ENCODE measurements at places on chromosomes 5 and 9.

GRCh38 chr9:19358701-19359100 lies 21.3 kb downstream of the RPS6 start:
- no peak for DNase-seq

- peak; percentile 87 for DNase-seq
Measured at GRCh38 chr5:74640954-74641734, 616 bp upstream of the ENC1 start.

DNA sequence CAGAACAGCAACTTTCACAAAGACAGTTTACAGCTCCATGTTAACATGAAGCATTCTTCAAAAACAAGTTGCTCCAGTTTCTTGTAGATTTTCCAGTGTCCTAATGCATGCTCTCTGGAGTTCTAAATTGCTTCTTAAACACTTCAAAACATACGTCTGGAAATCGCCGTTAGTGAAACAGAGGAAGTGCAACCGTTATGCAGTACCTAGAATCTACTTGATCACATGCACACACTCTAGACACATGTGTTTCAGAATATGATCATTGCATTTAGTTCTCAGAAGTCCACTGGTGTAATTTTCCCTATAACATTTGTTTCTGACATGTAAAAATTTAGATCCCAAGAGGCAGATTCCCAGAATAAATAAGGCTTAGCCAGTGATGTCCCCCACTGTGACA lies 41.1 kb upstream of the RUFY1 start:
- DNase-seq = no peak

- no peak for DNase-seq
Measured at GRCh38 chr5:173907686-173908371, 19.7 kb downstream of the CPEB4 start.

DNA sequence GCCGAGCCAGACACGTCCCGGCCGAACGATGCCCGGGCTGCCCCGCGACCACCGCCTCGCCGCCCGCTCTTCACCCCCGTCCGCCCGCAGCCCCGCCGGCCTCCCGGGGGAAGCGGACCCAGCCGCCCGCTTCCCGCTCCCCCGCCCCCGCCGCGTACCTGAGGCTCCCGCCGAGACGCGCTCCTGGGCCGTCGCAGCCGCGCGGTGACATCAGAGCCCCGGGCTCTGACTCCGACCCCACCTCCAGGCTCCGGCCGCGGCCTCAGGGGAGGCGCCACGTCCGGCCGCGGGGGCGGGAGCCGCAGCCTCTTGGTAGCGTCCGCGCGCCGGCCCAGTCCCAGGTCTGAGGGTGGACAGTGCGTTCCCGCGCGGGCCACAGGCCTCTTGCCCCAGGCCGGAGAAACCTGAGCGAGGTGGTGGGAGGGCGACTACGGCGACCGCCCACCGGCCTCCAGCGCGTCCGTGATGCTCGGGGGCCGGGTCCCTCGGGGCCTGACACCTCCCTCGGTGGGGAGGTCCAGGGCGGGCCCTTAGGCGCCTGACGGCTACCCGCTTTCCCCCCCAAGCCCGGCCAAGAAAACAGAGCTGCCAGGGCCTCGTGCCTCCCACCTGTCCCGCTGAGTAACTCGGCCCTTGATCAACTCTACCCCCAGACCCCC lies at the start of gene SHROOM1:
SHROOM1 (minus strand) TSS at position 212 of the 659 bp plus-strand sequence. CDS start 4,507 bp downstream, outside the sequence.
- peak; percentile 73 for DNase-seq

- no peak for DNase-seq
Measured at GRCh38 chr9:88733651-88734421, 198.9 kb downstream of the NXNL2 start.

- DNase-seq = no peak
Measured at GRCh38 chr5:148523139-148523538, 131.2 kb downstream of the HTR4 start.

DNA sequence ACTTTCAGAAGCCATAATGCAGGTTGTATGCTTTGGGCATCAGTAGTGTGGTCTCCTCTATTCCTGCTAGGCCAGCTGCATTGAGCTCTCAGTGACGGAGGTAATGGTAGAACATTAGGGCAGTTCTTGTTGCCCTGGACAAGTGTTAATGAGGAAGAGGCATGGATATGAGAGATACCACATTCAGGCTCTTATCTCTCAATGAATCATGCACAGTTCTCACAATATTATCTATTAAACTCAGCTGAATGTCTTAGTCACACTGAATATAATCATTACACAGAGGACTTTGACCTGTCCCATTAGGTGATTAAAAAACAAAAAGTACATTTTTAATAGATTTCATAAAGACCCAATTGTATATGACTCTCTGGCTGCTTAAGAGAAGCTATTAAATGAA lies 76.6 kb upstream of the SSBP2 start:
- DNase-seq = no peak

DNA sequence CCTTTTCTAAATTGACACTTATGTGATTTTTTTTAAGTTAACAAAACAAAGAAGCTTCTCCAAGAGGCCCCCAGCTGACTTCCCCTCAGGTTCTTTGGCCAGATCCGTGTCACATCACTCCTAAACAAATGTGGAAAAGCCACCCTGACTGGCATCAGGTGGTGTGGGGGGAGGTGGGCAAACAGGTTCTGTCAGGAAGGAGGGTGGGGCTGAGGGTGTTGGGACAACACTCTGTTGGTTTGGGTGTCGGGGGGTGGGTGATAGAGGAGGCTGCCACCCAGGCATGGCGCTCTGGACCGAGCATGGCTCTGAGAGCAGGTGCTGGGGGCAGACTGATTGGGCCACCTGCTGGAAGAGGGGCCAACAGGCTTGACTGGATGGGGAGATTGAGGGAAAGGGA lies 210.9 kb downstream of the HSPA4 start:
- DNase-seq = no peak

DNA sequence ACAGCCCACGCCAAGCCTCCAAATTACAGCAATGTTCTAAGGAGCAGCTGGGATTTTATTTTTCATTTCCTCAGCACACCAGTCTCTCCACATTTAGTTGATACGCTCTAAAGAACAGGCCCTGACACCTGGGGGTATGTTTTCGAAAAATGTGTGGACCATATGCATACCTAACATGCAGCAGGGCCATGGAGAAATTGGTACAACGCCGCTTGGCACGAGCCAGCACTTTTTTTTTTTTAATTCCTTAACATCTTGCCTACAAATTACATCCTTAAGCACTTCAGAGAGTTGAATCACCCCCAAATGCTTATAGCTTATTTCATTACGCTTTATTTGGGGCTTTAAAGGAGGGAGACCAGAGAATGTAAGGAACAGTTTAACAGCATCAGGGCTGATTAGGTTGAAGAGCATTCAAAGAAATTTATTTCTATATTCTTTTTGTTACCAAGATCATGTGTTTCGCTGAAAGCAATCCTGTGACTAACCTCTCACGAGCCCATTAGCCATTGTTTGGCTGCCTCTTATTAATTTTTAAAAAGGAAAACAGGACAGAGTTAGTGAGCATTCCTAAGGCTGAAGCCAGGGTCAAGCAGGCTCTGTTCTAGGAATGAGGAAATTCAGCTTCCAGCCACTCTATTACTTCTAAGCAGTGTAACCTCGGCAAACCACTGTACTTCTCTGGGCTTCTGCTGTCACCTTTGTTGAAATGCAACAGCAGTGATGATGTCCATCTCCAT lies 173.8 kb downstream of the ACTL7B start:
- no peak for DNase-seq
